Psoas muscle (tissue), 8 donors: ENCODE measurements at places on chromosomes 13 and 19.

GRCh38 chr13:53137779-53138178 is 109.2 kb downstream of the OLFM4 start:
- DNase-seq, result no peak

- DNase-seq, result no peak
These were observed 621.4 kb downstream of the DIAPH3 start for GRCh38 chr13:59542303-59542702.

GRCh38 chr13:42996584-42996983 is 4.5 kb upstream of the EPSTI1 start:
- no peak for DNase-seq

DNA sequence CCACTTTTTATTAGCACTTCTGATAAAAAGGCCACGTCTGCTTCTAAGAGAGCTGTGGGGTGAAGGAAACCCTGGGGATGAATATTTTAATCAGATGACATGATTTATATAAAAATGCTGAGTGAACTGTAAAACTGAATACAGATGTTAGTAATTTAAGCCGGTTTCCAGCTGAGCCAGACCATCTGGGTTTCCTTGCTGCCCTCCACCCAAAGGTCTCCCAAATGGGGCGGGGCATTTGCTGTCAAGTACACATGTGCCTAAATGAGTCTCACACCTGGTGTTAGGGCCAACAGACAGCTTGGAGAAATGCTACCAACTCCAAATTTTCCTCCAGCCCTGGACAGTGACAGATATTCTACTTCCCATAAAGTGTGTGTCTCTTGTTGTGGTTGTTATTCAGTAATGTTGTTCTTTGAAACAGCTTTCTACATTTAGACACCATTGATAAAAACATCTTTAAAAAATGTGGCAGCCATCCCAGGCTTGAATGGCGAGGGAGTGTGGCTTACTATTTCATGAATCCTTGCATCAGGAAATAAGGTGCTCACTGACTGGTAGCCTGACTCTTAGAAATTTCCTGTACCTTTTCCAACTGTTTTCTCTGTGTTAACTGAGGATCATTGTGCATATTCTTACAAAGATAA is 350.4 kb downstream of the MTUS2 start:
- no peak for DNase-seq

- peak; percentile 89 for DNase-seq
These were observed 9.4 kb upstream of the SPC24 start for GRCh38 chr19:11164879-11165406.
